ENCODE measurements at places on chromosomes 13 and 19. TPM values are rescaled to one million over a fixed set of nuclear protein-coding genes. Genes with fewer than 3 reads are reported as not detected.

SYDE1 gene
- polyA plus RNA-seq, result 16.5 TPM

NEK5 gene
- polyA plus RNA-seq, result 4.1 TPM

SLC6A16 gene
- polyA plus RNA-seq, result 2.4 TPM

- DNase-seq, result no peak
These were observed 62.3 kb downstream of the GADD45B start for GRCh38 chr19:2538096-2538757.

DNA sequence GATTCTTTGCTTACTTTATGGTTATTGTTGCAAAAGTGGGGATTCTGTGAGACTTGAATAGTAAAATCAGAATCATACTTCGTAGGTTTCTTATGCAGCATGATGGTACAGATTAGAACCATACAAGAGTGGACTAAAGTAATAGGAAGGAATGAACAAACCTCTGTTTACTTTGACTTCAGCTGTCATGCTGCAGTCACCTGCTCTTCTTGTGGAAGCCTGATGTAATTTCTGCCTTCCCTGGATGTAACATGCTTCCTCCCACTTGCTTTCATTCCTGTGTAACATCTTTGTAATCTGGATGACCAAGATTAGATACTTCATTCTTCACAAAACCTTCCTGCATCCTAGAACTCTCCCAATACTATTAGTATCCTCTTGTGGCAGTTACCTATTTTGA is 235.0 kb downstream of the PCCA start:
- no peak for DNase-seq

DNA sequence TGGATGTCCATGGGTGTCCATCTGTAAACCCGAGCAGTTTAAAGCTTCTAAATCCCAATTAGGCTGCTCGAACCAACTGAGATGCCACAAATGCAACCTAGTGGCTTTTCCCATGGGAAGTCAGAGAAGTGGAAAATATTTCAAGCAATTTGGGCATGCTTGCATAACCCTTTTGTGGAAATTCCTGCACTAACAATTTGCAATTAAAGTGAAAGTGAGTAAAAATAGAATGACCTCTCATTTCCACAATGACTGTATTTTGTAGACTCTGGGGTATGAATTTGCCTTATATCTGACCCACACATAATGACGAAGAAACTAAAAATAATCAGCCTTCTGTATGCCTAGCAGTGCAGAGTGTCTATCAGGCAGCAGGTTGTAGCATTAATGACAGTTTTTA is 91.8 kb upstream of the TSC22D1 start:
- DNase-seq, result no peak

DNA sequence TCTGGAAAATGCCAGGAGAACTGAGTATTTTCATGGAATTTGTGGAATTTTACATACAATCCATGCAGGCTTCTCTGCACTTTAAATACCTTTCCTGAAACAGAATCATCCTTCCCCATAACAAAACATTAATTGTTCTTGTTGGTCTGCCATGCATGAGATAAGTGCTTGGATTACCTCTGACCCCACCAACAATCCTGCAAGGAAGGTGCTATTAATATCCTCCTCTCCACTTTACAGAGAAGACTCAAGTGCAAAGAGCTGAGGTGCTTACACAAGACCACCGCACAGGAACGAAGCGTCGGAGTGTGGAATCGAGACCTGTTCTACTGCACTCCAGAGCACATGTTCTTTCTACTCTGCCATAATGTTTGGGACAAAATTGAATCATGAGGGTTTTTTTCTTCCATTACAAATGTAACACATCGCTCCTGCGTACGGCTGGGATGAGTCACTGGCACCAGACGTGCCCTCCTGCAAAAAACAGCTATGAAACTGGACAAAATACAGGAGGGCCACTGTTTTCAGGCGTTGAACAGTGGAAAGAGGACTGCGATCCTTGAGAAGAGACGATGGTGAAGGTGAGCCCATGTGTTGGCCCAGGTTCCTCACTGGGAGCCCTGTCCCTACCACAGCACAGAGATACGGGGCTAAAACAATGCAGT is 12.9 kb upstream of the LRRC4B start:
- DNase-seq, result no peak

GRCh38 chr13:94602467-94602866 is 810 bp downstream of the GPR180 start:
- DNase-seq, result no peak

DNA sequence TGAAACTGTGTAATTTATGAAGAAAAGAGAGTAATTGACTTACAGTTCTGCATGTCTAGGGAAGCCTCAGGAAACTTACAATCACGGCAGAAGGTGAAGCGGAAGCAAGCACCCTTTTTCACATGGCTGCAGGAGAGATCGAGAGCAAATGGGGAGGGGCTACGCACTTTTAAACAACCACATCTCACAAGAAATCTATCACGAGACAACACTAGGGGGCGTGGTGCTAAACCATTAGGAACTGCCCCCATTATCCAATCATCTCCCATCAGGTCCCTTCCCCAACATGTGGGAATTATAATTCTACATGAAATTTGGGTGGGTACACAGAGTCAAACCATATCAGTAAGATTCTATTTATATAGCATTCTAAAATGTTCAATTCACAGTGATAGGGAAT is 114.8 kb upstream of the TRPC4 start:
- DNase-seq, result no peak

DNA sequence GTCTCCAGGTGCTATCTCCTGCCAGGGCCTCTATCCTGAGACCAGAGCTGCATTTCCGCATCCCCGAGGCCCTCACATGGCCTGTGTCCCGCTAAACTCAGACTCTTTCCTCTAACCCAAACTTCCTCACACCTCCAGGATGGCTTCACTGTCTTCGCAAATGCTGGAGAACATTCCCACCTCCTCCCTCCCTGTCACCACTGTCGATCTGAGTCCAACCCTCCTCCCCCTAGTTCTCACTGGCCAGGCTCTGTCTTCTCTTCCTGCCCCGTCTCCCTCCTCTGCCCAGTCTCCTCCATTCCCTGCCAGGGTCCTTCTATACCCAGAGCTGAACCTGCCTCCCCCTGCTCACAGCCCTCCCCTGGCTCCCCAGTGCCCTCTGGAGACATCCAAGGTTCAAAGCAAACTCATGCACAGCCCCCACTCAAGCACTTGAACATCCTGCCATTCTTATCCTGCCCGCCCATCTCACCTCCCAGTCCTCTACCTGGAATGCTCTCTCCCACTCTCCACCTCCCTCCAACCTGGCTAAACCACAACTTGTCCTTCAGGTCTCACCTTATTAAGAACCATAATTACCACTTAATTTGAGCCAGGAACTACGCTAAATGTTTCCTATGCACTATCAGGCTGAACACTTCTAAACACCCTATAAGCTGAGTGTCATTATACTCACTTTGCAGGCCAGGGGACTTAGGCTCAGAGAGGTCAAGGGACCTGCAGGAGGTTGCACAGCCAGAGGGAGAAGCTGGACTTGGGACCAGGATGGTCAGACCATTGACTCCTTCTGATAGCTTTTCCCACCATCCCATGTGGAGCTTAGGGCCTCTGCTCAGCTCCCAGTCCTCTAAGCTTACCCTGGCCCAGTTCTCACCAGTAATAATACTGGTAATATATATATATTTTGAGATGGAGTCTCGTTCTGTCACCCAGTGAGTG is 961 bp upstream of the VSIG10L start:
- no peak for DNase-seq

DNA sequence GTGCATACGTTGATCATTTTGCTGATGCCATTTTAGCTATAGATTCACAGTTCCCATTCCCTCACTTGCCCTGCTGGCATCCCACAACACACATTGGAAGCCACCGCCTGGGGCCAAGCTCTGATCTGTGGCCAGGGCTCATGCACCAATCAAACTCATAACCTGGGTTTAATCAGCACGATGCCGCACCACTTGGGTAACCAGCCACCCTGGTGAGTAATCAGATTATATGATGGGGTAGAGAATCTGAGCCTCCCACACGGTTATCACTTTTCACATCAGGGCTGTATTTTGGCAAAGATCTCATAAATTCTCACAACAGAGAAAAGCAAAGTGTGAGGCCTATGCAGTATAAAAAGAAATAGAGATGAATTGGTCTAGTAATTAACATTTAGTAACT is 66.0 kb upstream of the TNFRSF19 start:
- DNase-seq, result no peak

GRCh38 chr13:50969691-50970090 is 60.1 kb downstream of the RNASEH2B start:
- no peak for DNase-seq

DNA sequence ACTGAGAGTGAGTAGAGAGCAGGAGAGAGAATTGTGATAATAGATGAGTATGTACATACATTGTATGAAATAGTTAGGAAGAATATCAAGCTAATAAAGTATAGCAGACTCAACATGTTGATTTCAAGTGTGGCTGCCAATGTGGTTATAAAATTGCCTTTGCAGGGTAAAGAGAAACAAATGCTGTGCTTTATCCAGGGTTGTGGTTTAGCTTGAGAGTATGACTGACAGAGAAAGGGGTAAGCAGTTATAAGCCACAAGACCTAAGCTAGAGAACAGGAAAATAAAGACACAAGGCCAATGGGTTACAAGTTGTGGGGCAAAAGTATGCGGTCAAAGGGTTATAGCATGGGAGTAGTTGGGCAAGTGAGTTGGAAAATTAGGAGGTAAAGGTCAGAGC is 1217.5 kb downstream of the DIAPH3 start:
- no peak for DNase-seq

- DNase-seq, result no peak
These were observed 403.5 kb upstream of the GPC6 start for GRCh38 chr13:92823059-92823458.

DNA sequence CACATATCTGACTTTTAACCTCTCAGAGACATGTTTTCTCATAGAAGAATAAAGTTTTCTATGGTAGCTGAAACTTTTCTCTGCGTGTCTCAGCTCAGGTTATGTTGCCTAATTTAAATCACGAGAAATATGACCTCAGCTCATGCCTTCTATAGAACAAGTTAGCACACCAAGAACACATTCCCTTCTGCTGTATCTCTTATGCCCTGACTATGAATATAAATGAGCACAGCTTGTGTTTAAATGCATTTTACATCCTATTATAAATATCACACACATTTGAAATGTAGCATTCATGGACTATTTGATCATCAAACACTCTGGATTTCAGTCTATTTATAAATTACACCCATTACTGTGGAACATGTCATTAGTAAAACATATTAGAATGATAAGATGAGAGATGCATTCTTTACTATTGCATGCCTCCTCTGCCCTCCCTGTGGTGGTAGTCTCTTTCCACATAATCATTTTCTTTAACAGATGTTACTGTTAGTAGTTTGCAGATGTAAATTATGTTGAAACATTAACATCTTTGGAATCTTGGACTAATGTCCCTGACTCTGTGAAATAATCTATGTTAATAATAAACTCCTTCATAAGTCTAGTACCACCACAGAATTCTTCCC is 2044.9 kb upstream of the PCDH20 start:
- DNase-seq, result no peak

GRCh38 chr13:28475916-28476725 is 18.8 kb downstream of the FLT1 start:
- no peak for DNase-seq

DNA sequence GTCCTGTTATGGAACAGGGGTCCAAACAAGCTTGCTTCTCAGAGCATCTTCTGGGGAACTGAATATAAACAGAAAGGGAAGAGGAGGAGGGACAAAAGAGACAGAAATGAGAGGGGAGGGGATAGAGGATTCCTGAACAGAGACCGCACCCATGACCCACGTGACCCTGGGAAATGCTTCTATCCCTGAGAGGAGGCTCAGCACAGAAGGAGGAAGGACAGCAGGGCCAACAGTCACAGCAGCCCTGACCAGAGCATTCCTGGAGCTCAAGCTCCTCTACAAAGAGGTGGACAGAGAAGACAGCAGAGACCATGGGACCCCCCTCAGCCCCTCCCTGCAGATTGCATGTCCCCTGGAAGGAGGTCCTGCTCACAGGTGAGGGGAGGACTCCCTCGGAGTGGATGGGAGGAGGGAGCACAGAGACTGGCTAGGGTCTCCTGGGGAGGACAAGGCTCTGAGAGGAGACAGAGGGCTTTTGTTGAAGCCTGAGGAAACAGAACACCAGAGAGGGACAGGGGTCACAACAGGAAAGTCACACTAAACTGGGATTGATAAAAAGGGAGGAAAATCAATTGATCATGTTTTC is at the start of gene CEACAM6:
Gene CEACAM6, plus strand, starts transcription at position 203 of the 586 bp plus-strand sequence. Its CDS starts 109 bp downstream, at position 312.
- DNase-seq, result no peak

Data from right renal cortex interstitium (tissue), 3 donors.